ENCODE measurements at places on chromosomes 16 and 17.

- H3K27ac ChIP-seq: no peak overlapping the region
- H3K27me3 ChIP-seq: no peaks in the 10 kb centered on the region
- H3K36me3 ChIP-seq: no peaks in the 10 kb centered on the region
- DNase-seq: no peak
These were observed 8.0 kb downstream of the CNTROB start for GRCh38 chr17:7940034-7940433.

DNA sequence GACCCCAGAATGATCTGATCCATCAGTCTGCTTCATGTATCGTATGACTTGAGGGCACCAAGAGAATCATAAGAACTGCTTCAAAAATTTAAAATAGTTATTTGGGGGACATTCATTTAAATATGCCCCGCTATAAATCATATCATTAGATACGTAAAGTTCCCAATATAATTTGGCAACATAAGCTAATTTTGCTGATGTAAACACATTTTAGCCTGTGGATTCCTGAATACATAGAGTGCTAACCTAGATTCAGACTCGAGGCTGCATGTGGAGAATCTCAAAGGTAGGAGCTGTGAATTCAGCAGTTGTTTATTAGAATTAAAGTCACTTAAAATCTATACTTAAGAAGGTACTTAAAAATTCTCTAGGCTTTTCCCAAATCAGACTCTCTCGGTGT lies 24.9 kb downstream of the ANKFN1 start:
- DNase-seq: no peak
- no peak overlapping the region for H3K27ac ChIP-seq
- no peak overlapping the region for H3K4me3 ChIP-seq
- no peaks in the 10 kb centered on the region for H3K36me3 ChIP-seq

GRCh38 chr16:14187517-14188338 lies 116.6 kb downstream of the MRTFB start:
- no peaks in the 10 kb centered on the region for H3K36me3 ChIP-seq
- no peaks in the 10 kb centered on the region for H3K4me1 ChIP-seq
- H3K27me3 ChIP-seq: no peaks in the 10 kb centered on the region
- H3K4me3 ChIP-seq: peak overlapping the region; percentile 24
- H3K27ac ChIP-seq: peak overlapping the region; percentile 56

DNA sequence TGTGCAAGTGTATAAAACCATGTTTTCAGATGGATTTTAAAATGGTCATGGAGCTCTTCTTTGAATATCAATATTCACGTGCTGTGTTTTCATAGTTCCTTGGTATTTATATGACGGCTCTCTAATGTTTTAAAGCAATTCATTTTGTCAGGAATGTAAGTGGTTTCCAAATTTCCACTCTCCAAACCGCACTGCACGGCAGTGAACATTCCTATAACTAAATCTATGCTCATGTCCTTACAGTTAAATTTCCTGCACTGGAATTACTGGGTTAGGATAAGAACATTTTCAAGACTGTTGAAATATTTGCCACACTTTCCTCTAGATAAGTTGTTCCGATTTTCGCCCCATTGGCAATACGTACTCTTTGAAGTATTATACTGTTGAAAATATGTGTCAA lies 398.9 kb downstream of the PMP22 start:
- H3K27me3 ChIP-seq: no peaks in the 10 kb centered on the region
- no peak overlapping the region for H3K4me3 ChIP-seq
- no peak overlapping the region for H3K27ac ChIP-seq
- H3K4me1 ChIP-seq: no peaks in the 10 kb centered on the region
- no peak for DNase-seq
- no peaks in the 10 kb centered on the region for H3K36me3 ChIP-seq

DNA sequence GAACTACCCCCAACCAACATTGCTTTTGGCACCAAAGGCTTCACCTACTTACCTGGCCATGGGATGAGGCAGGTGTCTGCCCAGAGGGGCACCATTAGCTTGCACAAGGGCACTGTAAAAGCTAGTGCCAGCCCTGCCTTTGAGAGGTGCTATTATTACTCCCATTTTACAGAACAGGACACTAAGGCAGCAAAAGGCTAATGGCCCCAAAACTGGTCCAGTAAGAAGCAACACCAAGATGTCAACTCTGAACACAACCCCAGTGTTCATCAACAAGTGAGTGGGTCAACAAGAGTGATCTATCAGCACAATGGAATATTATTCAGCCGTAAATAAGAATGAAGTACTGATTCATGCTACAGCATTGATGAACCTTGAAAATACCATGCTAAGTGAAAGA lies 7.7 kb upstream of the USP7 start:
- no peaks in the 10 kb centered on the region for H3K36me3 ChIP-seq
- no peak overlapping the region for H3K27ac ChIP-seq
- H3K27me3 ChIP-seq: no peaks in the 10 kb centered on the region
- H3K4me3 ChIP-seq: no peak overlapping the region
- DNase-seq: no peak

- no peak overlapping the region for H3K27ac ChIP-seq
- no peaks in the 10 kb centered on the region for H3K36me3 ChIP-seq
- no peaks in the 10 kb centered on the region for H3K27me3 ChIP-seq
- no peak for DNase-seq
- no peak overlapping the region for H3K4me3 ChIP-seq
- no peaks in the 10 kb centered on the region for H3K4me1 ChIP-seq
These were observed 65.5 kb downstream of the SCNN1B start for GRCh38 chr16:23367564-23367963.

DNA sequence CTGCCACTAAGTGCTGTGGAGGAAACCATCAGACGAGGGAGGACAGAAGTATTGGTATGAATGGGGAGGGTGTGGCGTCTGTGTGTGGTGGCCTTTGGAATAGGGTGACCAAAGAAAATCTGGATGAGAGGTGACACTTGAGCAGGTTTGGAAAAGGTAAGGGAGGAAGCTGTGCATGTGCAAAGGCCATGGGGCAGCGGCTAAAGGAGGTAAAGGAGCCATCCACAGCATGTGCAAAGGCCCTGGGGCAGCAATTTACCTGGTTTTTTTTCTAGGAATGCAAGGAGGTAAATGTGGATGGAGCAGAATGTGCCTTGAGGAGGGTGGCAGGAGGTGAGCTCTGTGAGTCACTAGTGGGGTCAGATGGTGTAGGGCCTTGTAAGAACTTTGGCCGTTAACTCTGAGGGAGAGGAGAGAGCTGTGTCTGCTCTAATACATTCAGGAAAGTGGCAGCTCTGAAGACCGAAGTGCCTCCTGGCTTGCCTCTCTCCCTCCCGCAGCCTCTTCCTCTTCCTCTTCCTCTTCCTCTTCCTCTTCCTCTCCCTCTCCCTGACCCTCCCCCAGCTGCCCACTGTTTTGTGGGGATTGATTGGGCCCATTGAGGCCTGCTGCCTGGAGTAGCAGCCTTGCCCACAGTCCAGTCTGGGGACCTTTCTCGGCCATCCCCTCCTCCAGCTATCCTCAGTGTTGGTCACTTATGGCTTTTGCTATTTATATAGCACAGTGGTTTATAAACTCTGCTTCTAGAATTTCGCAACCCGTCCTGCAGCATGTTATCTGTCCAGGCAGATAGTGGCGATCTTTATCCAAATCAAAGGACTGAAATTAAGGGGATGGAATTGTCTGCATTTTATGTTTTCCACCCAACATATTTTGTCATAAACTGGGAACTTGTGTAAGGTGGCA lies 38.7 kb downstream of the CMIP start:
- DNase-seq: no peak
- no peaks in the 10 kb centered on the region for H3K36me3 ChIP-seq
- H3K27me3 ChIP-seq: no peaks in the 10 kb centered on the region
- no peak overlapping the region for H3K27ac ChIP-seq
- no peaks in the 10 kb centered on the region for H3K4me1 ChIP-seq

DNA sequence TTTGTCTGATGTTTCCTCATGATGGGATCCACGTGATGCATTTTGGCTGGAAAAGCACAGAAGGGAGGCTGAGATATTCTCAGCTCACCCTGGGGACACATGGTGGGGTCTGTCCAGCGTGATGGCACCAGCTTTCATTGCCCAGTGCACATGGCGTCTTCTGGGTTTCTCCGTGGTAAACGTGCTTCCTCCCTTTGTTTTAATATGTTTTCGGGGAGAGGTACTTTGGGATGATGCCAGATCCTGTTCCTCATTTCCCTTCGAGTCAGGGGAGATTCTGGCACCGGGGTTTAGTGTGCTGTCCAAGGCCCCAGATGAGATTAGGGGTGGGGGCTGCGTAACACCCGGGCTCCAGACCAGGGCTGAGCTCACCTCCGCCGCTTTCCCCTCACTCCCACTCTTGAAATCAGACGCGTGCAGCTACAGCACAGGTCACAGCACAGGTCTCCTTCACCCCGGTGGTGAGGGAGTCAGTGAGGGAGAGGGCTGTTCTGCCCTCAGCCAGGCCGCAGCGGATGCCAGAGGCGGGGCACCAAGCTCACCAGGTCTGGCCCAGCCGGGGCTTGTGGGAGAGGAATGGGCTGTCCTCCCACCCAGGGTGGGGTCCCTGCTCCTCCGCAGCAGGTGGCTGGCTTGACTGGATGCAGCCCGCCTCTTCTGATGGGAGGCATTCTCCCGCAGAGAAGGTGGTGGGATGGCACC lies 33.9 kb downstream of the COX4I1 start:
- no peaks in the 10 kb centered on the region for H3K4me1 ChIP-seq
- no peak overlapping the region for H3K27ac ChIP-seq
- no peak for DNase-seq
- no peaks in the 10 kb centered on the region for H3K36me3 ChIP-seq
- no peak overlapping the region for H3K4me3 ChIP-seq

GRCh38 chr17:7634384-7634783 lies 4.4 kb downstream of the SHBG start:
- no peaks in the 10 kb centered on the region for H3K4me1 ChIP-seq
- DNase-seq: peak; percentile 44
- H3K4me3 ChIP-seq: no peak overlapping the region
- no peaks in the 10 kb centered on the region for H3K27me3 ChIP-seq

- H3K27me3 ChIP-seq: no peaks in the 10 kb centered on the region
- no peaks in the 10 kb centered on the region for H3K36me3 ChIP-seq
- H3K4me3 ChIP-seq: no peak overlapping the region
These were observed 35.4 kb upstream of the TMC5 start for GRCh38 chr16:19382084-19382801.

DNA sequence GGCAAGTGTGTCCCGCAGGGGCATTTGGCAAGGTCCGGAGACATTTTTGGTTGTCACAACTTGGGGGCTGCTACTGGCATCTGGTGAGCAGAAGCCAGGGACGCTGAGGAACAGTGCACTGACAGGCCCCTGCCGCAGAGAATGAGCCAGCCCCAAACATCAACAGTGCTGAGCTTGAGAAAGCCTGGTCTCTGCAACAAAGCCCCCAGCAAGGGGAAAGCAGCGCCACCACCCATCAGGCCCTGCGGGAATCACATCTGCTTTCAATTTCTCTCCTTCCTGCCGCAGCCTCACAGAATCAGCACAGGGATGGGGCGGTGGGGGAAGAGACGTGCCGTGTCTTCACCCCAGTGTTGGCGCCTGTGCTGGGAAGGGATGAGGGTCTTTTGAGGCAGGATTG lies 14.8 kb upstream of the PRPSAP1 start:
- DNase-seq: no peak
- H3K27me3 ChIP-seq: no peaks in the 10 kb centered on the region
- no peak overlapping the region for H3K27ac ChIP-seq
- H3K4me3 ChIP-seq: no peak overlapping the region
- H3K36me3 ChIP-seq: no peaks in the 10 kb centered on the region
- H3K4me1 ChIP-seq: no peaks in the 10 kb centered on the region

DNA sequence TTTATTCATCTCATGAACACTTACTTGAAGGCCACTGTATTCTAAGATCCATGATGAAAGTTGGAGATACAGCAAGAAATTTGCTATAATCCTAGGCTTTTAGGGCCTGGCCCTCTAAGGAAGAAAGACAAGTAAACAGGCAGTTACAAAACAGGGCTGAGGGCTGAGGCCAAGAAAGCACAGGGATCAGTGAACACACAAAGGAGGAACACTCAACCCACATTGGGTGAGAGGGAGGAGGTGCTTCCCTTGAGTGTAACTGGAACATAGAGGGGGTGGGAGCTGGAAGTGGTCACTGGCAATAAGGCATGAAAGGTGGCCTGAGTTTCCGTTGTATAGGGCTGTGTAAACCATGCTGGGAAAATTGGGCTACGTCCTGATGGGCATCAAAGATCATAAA lies 112.2 kb downstream of the ZNF18 start:
- no peak overlapping the region for H3K4me3 ChIP-seq
- H3K36me3 ChIP-seq: no peaks in the 10 kb centered on the region
- H3K4me1 ChIP-seq: no peaks in the 10 kb centered on the region
- no peak overlapping the region for H3K27ac ChIP-seq
- DNase-seq: no peak

DNA sequence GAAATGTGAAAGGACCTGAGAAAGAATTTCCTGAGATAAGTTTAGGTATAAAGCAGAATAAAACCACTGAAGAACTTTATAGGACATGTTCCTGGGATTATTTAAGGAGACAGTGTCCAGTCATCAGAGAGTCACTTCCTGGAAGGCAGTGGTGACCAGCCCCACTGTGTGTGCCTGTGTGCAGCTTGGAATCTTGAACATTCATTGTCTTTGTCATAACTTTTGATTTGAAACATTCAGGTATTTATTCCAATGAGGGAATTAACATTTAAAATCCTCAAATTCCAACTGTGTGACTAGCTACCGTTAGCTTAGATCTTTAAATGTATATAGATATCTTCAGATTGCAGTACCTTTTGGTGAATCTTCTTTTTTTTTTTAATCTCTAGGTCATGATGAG lies 61.7 kb upstream of the MRC2 start:
- H3K27ac ChIP-seq: no peak overlapping the region
- no peaks in the 10 kb centered on the region for H3K36me3 ChIP-seq
- no peak overlapping the region for H3K4me3 ChIP-seq
- no peak for DNase-seq
- H3K27me3 ChIP-seq: no peaks in the 10 kb centered on the region

- H3K4me1 ChIP-seq: no peaks in the 10 kb centered on the region
- H3K27ac ChIP-seq: no peak overlapping the region
- no peak for DNase-seq
These were observed 50.0 kb downstream of the BEAN1 start for GRCh38 chr16:66477028-66477515.

- H3K36me3 ChIP-seq: no peaks in the 10 kb centered on the region
- H3K27me3 ChIP-seq: no peaks in the 10 kb centered on the region
- H3K4me1 ChIP-seq: no peaks in the 10 kb centered on the region
- H3K4me3 ChIP-seq: no peak overlapping the region
These were observed 15.7 kb upstream of the ATF7IP2 start for GRCh38 chr16:10370096-10370726.

DNA sequence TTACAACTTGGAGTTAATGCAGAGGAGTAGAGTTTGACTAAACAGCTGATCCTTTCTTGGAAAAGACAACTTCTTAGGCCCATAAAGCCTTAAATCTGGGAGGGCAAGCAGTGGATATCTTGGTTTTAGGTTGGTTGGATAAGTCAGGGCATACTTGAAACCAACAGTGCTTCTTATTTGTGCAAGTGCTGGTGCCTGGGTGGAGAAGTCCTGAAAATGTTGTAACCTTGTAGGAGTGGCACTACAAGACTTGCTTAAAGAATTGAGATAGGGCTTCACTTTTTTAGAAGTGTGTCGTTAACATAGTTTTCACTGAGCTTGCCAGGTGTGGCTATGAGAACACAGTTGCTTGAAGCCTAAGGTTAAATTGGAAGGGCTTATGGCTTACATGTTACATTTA lies 6.2 kb downstream of the MSI2 start:
- DNase-seq: no peak
- H3K27me3 ChIP-seq: no peaks in the 10 kb centered on the region
- H3K4me3 ChIP-seq: no peak overlapping the region
- no peaks in the 10 kb centered on the region for H3K36me3 ChIP-seq
- no peaks in the 10 kb centered on the region for H3K4me1 ChIP-seq

- no peaks in the 10 kb centered on the region for H3K27me3 ChIP-seq
- H3K36me3 ChIP-seq: no peaks in the 10 kb centered on the region
- no peak for DNase-seq
- no peak overlapping the region for H3K4me3 ChIP-seq
These were observed 12.9 kb downstream of the ZNF423 start for GRCh38 chr16:49842972-49843371.

Data from uterus (tissue), 4 donors.